ENCODE measurements at places on chromosomes 12 and 14.

DNA sequence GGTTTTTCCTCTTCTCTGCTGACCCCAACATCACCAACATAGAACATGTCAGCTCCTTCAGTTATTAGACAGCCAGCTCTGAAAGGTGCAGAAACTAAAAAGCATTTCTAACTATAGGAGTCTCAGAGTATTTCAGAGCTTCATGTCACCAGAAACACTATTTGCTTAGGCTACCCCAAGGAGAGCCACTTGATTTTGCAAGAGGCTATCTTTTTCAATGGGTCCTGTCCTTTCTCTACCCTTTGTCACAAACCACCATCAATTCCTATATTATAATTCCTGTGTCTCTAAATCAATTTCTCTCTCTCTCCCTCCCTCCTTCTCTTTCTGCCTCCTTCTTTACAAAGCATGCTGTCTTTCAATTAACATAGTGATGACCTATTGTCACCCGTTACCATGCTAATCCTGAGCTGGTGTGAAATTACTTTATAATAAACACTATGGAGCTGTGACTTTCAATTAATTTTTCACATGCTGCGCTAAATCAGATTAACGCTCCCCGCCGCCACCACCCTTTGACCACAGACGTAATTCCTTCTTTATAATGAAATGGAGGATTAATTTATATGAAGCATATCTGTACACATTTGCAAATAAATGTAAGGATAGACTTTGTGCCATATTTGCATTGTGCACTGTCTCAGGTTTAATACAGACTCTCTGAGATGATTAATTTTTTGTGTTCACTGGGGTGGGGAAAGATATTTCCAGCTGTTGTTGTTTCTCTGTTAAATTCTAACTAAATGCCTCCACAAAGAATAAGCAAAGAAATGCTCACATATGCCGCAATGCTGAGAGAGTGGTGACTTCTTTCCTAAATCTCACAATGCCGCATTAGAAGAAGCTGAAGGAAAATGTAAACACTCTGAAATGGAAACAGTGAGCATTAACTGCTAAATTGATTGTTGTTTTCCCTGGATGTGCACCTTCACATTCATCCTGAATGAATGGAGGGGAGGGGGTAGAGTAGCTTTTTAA is 418.6 kb downstream of the PDZRN4 start:
- no peak for DNase-seq

- no peak for DNase-seq
Observed at GRCh38 chr14:104467641-104468040, 111.9 kb upstream of the C14orf180 start.

GRCh38 chr12:95096852-95097251 is 23.4 kb upstream of the NR2C1 start:
- no peak for DNase-seq

DNA sequence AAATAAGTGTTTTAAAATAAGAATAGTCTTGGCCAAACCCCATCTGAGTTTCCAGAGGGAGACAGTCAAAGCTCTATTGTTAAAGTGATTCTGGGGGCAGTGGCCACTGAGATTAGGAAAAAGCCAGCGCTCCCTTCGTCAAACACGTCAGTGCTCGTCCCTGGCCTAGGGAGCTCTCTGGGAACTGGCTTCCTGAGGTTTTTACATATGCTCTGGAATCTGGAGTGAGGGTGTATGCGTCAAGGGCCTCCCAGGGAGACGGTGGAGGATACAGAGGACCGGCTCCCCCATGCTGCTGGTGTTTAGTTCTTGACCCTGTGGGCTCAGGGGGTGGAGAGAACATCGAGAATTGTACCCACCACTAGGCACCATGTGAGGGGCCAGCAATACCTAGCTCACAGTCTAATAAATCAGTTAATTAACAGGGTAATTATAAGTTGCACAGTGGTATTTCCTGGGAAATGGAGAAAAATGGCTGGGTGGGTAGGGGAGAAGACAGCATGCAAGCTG is 87.0 kb downstream of the SLC25A47 start:
- no peak for DNase-seq

DNA sequence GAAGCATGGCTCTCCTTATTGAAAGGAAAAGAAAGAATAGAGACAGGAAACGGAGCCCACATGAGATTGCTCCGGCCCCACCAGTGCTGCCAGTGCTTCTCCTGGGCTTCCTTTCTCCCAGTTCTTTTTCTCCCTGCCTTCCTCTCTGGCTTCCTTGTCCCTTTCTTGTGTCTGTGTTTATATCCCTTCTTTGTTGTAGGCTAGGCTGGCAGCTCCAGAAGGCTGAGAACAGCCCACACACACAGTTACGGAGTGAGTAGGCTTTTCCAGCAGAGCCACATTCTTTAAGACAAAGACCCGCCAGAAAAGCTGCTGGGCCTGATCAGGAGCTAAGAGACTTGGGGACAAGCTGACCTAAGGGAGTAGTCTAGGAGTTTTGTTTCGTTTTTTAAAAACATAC is 13.0 kb downstream of the CIPC start:
- DNase-seq: no peak

- no peak for DNase-seq
Observed at GRCh38 chr12:107557589-107558100, 128.0 kb upstream of the PWP1 start.
